ENCODE measurements at places on chromosomes 5 and 9.

- DNase-seq = no peak
Measured at GRCh38 chr5:22567983-22568382, 285.2 kb downstream of the CDH12 start.

DNA sequence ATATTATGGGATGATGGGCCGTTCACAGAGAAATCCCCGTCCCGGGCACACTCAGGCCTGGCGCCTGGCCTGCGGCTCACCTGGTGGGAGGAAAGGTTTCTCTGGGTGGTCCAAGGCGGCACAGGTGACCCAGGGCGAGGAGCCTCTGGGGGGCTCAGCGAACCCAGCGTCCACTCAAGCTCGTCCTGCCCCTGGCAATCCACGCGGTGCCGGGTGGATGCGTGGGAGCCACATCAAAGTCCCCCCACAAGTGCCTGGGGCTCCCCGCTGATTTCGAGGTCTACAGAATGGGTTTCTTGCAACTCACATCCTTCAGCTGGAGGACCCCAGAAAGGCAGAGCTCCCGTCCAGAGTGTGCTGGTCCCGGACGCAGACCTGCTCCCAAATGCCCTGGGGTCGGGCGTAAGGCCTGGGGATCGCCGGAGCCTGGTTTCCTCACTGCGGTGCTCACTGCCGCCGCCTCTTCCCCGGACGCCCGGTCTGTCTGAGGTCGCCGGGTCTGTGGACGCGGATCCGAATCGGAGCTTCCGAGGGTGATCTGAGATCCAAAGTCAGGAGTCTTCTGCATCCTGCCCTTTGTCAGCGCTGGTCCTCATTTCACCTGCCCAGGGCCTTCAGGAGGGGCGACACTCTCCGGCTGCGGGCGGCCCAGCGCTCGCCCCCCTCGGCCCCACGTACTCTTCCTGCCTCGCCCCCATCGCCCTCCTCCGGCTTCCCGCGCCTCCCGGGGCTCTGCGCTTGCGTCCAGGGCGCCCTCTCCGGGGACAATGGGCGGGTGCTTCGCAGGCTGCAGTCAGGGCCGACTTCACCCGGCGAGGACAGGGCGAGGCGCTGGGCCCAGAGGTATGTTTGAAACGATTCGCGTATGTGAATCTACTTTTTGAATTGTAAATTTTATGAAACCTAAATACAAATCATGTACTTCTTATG, 20.0 kb upstream of the RUFY1 start:
- DNase-seq = peak; percentile 66

- DNase-seq = no peak
Measured at GRCh38 chr9:131370638-131371037, 23.2 kb upstream of the PRRC2B start.

DNA sequence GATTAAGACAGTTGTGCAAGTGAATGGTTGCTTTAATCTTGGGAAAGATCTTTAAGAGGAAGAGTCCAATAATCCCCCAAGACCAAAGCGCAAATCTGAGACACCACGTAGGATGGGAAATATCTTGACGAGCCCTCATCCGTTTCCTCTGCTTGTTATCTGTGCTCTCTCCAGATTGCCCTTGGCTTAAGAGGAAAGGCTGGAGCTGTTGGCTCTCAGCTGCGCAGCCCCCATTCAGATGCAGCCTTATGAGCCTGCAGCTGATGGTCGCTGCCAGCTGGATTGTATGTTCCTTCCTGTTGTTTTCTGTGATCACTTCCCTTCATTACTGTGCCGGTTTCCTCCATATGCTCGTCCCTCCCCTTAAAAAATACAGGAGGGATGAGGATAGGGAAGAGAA, 47.7 kb downstream of the PWWP2A start:
- DNase-seq = peak; percentile 48

DNA sequence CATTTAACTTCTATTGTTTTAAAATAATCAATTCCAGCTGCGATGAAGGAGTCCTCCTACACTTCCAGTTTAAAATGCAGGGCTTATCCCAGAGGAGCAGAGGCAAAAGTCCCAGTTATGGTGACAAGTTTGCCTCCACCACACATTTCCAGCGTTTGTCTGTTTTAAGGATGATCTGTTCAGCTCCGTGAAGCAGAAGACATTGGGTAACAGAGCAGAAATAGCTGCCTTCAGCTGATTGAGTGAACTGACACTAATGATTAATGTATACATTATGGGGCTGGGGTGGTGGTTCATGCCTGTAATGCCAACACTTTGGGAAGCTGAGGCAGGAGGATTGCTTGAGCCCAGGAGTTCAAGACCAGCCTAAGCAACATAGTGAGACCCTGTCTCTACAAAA, 127.6 kb downstream of the HSD17B3 start:
- DNase-seq = no peak

DNA sequence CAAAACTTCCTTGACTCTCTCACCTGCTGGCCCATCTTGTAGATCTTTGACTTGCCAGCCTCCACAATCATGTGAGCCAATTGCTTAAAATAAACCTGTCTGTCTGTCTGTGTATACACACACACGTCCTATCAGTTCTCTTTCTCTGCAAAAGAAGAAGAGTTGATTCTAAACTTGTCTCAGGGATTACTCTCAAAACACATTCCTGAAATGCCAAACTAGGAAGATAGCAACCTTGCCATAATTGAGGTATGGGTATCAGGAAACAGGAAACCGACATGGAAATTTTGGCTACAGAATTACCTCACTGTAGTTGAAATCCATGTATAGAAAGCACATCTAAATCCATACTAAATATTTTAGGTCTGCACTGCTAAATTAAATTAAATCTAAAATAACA, 483.4 kb downstream of the PLK2 start:
- DNase-seq = no peak

GRCh38 chr9:129554649-129555048, 66.3 kb downstream of the C9orf50 start:
- DNase-seq = no peak

- DNase-seq = no peak
Measured at GRCh38 chr9:84850830-84851392, 181.4 kb downstream of the NTRK2 start.

DNA sequence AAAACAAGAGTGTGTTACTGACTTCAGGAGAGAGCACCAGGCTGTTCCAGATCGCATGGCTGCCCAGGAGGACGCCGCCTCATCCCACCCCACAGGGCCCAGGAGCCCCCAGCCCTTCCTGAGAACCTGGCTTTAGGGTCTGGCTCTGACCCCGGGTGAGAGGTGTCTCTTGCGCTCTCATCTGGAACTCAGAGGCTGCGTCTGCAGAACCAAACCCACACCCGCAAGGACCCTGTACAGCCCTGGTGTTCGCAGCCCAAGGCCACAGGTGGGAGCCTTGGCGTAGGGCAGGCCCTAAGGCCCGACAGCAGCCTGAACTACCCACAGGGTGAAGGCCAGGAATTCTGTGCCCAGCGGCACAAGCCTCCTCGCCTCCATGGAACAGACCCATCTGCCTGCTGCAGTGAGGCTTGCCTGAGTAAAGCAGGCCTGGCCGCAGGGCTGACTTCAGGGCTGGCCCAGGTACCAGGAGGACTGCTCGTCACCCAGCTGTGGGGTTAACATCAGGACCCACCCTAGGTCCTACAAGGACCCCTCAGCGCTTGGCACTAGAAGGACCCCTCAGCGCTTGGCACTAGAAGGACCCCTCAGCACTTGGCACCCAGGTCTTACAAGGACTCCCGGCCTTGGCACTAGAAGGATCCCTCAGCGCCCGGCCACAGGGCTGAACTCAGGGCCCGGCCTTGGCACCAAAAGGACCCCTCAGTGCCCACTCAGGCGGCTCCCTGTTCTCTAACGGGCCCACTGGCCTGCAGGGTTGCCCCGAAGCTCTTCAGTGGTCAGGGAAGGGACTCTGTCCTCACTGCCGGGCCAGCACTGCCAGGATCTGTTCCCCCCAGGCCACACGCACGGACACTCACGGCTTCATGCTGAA, 48.2 kb downstream of the NKD2 start:
- DNase-seq = no peak

DNA sequence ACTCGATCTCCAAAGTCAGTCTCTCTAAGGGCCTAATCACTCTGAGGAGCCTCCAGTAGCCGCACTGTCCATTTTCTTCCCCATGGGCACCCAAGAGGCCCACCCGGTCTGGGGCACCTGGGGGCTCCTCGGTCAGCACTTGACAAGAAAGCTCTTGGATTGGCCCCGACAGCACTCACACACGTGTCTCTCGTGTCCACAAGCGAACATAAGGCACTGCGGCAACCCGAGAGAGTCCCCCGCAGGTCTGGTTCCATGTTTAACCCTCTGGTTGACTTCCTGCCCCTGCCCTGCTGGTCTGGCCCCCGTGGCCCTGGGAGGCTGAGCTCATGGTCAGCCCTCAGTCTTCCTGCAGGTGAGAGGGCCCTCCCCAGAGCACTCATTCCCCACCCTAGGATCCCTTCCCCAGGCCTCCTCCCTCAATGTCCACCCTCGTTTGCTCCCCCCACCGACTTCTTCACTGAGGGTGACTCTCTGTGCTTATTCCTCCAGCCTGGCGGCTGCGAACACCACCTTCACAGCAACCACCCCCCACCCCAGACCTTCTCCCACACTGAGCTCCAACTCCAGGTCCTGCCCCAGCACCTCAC, 16.3 kb upstream of the LRRC14B start:
- no peak for DNase-seq

- no peak for DNase-seq
Measured at GRCh38 chr5:96517295-96517694, 84.2 kb upstream of the PCSK1 start.

GRCh38 chr9:111474385-111474784, 9.8 kb downstream of the ECPAS start:
- DNase-seq = no peak

GRCh38 chr9:125293134-125293533, 31.5 kb downstream of the GAPVD1 start:
- no peak for DNase-seq

DNA sequence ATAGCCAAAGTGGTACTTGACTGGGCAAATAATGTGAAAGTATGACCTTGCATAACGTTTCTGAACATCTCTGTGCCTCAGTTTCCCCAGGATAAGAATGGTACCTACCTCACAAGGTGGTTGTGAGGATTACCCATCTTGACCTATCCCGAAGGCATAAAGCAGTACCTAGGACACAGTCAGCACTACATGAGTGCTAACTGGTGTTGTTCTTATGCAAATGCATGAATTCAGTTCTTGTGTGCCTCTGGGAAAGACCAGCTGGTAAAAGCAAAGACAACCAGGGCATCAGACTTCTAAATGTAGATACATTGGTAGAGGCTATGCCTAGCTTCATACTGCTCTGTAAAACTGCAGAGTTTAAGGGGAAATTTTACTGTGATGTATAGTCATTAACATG, 21.8 kb upstream of the TMEM252 start:
- no peak for DNase-seq

GRCh38 chr5:172442592-172442991, 11.7 kb downstream of the SH3PXD2B start:
- no peak for DNase-seq

DNA sequence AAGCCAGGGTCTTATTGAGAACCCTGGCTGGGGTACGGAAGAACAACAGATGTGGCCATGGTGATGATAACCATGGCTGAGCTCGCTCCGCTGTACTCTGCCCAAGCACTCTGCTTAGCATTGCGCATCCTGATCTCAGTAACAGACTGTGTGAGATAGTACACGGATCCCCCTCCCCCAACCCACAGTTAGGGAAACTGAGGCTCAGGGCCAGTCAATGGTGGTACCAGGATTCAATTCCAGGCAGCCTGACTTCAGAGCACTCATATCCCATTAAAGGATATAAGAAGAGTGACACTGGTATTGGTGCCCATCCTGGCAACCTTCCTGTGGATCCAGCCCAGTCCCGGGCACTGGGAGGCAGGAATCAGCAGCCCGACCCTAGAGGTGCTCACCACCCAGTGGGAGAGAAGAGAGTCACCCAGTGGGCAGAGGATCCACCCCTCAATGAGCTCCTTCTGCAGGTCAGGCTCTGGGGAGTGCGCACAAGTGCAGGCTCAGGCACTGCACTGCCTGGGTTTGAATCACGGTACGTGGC, 26.5 kb upstream of the KIF12 start:
- DNase-seq = no peak

DNA sequence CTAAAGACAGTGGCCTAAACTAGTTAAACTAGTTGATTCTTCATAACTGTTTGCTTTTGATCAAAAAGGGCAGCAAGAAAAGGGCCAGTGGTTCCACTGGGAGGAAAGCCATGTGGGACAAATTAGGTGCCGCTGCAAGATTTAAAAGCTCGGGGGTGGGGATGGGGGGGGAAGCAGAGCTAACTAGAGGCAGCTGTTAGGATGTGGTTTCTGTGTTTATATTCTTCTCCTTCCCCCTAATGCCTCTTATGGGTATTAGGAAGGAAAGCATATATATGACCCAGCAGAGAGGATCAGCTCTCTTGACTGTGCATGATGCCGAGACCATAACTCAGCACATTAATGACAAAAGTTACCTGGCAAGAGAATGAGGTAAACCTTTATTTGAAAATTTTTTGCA, 65.7 kb downstream of the EFNA5 start:
- DNase-seq = no peak

DNA sequence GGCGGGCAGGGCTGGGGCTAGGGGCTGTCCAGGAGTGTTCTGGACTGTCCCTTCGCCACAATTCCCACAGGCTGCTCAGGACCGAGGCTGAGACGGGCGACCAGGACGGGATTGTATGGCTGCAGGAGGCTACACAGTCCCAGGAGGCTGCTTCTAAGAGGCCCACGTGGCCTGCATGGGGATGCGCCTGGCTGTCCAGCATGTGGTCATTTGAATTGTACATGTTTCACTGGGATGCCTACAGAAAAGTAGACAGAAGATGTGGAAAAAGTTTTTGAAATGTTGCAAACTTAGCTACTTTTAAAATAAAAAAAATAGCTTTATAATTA, 32.6 kb upstream of the SPTLC1 start:
- DNase-seq = no peak

DNA sequence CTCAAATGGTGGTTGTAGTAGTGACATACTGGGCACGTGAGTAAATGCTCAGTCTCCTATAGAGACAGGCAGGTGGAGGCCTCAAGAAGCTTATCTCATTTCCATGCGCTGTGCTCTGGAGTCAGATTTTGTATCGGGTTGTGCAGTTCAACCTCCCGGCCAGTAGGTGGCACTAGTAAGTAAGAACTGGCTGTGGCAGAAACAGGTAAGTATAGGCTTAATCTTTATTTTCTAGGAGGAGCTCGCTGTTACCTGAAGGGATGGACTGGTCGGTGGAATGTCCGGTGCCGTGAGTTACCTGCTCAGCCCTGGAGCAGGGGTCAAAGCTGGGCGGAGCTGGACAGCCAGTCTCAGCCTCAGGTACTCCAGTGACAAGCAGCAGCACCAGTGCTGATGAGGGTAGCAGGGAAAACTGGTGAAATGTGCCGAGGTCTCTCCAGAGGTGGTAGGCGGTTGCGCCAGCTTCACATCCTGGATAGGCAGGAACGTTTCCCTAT, 880.1 kb upstream of the SEMA6A start:
- peak; percentile 31 for DNase-seq

GRCh38 chr5:37002176-37002751, 125.7 kb downstream of the NIPBL start:
- no peak for DNase-seq

DNA sequence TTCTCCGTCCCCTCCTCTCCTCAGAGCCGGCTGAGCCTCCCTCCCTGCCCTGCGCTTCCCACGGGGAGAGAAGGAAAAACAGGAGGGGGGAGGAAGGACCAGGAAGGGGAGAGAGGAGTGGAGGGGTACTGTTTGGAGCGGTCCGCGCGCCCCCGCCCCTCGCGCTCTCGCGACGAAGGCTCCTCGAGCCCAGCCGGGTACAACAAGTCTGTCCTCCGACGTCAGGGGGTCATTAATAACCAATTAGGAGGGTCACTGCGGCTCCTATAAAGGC, 480 bp upstream of the PRDM12 start:
- no peak for DNase-seq
